ENCODE measurements at places on chromosomes 16 and 17.

DNA sequence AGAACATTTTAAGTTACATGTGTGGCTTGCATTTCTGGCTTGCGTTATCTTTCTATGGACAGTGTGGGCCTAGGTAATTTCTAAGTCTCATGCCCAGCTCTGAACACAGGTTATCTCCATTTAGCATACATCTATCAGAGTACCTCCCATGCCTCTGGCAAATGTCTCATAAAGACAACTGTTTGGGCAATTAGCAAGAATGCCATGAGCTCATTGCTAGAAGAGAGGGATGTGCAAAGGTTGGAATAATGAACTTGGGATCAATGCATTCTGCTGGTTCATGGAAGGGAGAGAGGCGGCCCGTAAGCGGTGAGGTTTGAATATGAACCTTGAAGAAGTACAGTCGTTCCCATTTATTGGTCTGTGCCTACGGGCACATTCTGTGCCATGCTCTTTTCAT is 14.4 kb downstream of the SYT17 start:
- DNase-seq = no peak

- DNase-seq = no peak
These were observed 25.5 kb downstream of the RAB11FIP3 start for GRCh38 chr16:450785-451512.

DNA sequence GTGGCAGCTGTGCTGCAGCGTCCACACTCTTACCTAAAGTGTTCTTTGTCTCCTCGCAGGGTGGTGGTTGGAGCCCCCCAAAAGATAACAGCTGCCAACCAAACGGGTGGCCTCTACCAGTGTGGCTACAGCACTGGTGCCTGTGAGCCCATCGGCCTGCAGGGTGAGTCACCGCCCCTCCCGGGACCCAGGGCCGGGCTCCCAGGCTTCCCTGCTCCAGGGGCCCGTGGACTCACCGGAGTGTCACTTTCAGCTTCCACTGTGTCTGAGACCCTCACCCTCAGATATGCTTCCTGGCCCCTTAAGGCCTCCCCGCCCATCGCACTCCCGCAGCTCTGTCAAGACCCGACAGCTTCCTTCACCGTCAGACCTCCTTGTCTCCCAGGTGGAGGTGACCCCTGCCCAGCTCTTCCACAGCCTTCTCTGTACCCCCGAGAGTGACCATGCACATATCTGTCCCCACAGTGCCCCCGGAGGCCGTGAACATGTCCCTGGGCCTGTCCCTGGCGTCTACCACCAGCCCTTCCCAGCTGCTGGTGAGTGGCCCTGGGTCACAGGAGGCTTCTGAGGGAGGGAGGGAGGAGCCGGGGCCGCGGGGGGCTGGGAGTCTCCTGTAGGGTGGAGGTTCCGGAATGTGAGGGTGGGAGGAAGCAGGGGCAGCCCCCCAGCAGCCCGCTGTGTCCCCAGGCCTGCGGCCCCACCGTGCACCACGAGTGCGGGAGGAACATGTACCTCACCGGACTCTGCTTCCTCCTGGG is 1.8 kb downstream of the ITGAX start:
- DNase-seq = no peak

- DNase-seq = no peak
These were observed 258 bp downstream of the PRKCB start for GRCh38 chr16:23836078-23836403.
